Activated naive CD8-positive, alpha-beta T cell treated with anti-CD3 and anti-CD28 coated beads, Interleukin-2, amount 10 ng/mL, durations not matched to agents 7 days and 5 days (primary cell): ENCODE measurements at places on chromosomes 1 and 21.
A peak's percentile ranks its signal among the peaks of the same experiment; 100 is the strongest.

GRCh38 chr1:84245563-84245962, 55.9 kb upstream of the SAMD13 start:
- DNase-seq: no peak

GRCh38 chr1:8782001-8782620, 35.3 kb downstream of the RERE start:
- no peak for DNase-seq

DNA sequence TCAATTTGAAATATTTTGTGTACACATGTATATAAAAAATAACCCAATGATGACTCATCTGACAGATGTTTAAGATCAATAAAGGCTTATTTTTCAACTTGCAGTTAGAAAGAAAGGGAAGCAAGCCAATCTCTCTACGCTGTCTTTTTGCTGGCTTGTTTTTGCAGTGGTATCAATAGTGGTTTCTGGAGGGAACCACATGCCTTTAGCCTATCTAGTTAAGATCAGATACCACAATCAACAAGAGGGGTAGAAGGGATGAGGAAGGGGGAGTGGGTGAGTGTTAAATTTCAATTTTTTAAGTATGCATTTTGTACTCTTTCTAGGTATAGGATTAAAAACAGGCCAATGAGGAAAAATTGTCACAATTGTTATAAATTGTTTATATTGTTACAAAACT, 276.2 kb downstream of the KCNH1 start:
- no peak for DNase-seq

DNA sequence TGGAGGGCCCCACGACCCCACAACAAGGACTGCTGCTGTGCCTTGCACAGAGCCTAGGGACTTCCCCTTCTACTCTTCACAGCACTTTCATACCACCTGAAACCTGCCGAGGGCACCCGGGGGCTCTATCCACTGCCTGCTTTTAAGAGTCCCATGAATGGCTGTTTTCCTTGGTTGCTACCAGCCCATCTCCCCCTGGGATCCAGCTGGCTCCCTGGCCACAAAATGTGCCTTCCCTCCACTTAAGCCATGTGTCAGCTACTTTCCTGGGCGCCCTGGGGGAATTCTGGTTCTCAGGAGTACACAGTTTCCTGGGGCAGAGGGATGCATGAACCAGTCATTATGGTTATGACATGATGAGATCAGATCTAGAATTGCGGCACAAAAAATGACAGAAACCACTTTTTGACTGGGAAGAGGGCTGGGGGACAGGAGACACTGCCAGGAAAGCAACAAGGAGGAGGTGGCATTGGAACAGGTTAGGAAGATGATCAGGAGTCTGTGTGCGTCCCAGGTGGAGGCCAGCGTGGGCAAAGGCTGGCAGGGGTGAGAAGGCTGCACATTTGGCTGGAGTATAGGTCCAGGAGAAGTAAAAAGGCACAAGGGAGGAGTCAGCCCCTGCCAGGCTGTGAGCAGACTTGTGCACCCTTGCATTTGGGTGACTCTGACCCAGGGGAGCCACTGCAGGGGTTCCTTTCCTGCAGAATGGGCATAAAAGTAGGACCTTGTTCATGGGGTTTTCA, 3.2 kb upstream of the TNFRSF8 start:
- DNase-seq: no peak

DNA sequence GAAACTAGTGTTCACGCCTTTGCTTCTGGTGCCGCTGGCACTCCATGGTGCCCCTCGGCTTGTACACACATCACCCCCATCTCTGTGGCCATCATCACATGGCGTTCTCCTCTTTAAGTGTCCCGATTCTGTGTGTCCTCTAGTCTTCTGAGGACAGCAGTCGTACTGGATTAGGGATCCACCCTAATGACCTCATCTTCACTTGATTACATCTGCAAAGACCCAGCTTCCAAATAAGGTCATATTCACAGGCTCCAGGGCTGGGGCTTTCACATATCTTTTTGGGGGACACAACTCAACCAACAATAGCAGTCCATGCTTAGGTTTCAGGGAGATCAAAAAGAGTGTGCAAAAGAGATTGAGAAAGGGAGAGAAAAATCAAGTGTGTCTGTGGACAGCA, 64.9 kb downstream of the HLCS start:
- DNase-seq: no peak

DNA sequence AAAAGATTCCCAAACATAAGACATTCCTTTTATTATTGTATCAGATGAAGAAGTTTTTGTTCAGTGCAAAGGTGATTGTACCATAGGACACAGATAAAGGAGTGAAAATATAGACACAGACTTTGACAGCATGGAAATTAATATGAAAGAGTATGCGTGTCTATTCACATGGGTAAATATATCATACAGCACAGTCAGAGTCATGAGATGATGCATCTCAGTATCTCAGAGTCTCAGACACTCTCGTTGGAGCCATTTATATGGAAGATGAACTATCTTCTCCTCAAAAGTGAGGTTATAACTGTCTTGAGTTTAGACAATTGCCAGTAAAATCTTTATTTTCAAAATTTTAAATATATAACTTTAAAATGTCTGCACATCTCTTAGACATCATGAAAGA, 158.4 kb upstream of the C8B start:
- no peak for DNase-seq

GRCh38 chr1:183272390-183272848, 86.4 kb downstream of the LAMC2 start:
- no peak for DNase-seq

DNA sequence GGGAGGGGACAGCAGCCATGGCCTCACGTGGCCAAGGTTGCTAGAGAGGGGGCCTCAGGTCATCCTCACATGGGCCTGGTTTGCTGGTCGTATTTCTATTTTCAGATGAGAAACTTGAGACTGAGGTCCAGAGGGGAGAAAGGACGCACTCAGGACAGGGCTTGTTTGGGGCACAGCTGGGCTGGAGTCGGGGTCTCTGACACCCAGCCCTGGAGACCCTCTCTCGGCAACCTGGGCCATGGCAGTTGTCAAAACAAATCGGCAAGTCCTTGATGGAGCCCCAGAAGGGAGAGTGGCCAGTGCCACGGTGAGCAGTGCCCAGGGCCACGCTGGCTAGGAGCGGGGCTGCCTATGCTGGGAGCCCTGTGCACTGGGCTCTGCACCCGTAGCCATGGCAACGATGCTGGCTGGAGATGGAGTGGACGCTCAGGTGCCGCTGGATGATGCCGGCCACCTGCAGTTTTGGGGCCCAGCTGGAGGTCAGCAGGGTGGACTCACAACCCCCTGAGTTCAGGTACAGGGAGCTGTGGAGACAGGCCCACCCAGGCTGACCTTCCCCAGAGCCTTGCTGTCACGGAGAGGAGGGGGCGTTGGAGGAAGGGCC, 11.1 kb downstream of the LRRC3 start:
- DNase-seq: no peak

DNA sequence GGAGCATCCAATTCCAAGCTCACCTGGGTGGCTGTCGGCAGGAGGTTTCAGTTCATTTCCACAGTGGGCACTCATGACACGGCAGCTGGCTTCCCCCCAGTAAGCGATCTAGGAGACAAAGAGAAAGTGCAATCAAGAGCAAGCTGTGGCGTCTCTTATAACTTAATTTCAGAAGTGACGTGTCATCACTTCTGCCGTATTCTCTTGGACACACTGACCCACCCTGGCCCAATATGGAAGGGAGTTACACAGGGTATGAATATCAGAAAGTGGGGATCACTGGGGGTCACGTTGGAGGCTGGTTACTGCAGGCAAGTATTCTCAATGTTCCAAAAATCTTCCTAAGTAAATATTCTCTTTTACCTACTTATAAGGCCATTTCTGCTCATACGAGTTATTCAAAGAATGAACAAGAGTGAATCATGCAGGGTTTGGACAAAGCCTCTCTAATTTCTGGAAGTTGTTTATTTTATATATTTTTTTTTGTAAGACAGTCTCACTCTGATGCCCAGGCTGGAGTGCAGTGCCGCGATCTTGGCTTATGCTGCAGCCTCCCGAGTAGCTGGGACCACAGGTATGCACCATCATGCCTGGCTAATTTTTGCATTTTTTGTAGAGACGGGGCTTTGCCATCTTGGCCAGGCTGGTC, 46.5 kb upstream of the GREM2 start:
- DNase-seq: no peak

- DNase-seq: no peak
These were observed 5.6 kb downstream of the AK4 start for GRCh38 chr1:65153635-65154034.

- DNase-seq: no peak
These were observed 40.1 kb upstream of the MYSM1 start for GRCh38 chr1:58739856-58740466.

- no peak for DNase-seq
These were observed 24.8 kb upstream of the NMNAT2 start for GRCh38 chr1:183443011-183443410.

GRCh38 chr1:207825719-207826556, 74.1 kb downstream of the CD46 start:
- peak; percentile 73 for DNase-seq

- no peak for DNase-seq
These were observed 4.0 kb downstream of the ZBTB7B start for GRCh38 chr1:155006601-155007101.

DNA sequence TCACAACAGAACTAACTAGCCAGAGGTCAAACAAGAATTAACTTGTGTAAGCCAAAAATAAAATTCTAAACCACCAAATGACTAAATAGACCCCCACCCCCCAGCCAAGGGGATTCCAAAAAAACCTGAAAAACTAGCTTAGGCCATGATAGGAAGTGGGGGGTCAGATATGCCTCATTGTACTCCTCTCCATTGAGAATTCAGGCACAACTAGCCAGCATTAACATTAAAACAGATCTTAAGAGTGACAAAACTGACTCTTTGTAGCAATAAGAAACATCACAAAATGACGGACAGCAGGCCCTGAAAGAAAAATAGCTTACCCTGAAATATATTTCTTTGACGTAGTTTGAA, 103.0 kb upstream of the ETV3 start:
- no peak for DNase-seq

GRCh38 chr1:22056936-22057335, 4.4 kb downstream of the CDC42 start:
- no peak for DNase-seq

GRCh38 chr1:161190962-161191521, 7.8 kb downstream of the ADAMTS4 start:
- no peak for DNase-seq

DNA sequence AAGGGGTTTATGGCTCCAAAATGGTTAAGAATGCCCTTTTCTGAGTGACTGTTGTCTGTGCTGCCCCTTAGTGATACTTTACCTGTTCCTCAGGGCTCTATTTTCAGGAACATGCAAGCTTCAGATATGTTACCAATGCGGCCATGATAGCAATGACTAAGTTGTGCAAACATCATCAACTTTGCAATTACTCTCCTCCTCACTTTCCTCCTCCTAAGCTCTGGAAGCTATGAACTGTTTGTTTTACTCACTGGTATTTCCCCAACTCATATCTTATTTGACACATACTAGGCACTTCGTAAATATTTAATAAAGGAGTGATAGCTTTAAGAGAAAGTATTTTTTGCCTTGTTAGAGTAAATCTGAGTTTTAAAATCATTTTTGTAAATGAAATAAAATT, 53.8 kb downstream of the RWDD3 start:
- DNase-seq: no peak

GRCh38 chr1:114157275-114157660, 3.6 kb upstream of the SYT6 start:
- DNase-seq: no peak

GRCh38 chr1:1310476-1311053, 2.2 kb downstream of the PUSL1 start:
- DNase-seq: no peak

GRCh38 chr1:181148636-181149035, 60.1 kb downstream of the IER5 start:
- DNase-seq: no peak

DNA sequence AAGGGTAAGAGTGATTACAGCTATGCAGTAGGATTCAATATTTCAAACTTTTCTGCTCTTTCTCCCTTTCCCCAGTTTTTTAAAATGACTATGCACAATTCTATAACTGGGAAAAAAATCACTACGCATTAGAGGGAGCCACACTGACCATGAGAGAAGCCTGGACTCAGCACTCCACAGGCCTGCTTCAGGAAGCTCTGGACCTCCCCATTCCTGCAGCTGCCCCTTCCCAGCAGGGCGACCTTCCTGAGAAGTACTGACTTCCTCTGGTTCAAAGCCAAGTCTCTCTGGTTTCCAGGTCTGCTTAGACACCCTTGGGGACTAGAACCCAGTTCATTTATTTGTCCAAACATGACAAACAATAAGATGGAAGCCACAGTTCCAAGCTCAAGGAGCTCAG, 42.0 kb upstream of the CLSTN1 start:
- DNase-seq: no peak

GRCh38 chr1:112904071-112904830, 51.7 kb downstream of the SLC16A1 start:
- no peak for DNase-seq

DNA sequence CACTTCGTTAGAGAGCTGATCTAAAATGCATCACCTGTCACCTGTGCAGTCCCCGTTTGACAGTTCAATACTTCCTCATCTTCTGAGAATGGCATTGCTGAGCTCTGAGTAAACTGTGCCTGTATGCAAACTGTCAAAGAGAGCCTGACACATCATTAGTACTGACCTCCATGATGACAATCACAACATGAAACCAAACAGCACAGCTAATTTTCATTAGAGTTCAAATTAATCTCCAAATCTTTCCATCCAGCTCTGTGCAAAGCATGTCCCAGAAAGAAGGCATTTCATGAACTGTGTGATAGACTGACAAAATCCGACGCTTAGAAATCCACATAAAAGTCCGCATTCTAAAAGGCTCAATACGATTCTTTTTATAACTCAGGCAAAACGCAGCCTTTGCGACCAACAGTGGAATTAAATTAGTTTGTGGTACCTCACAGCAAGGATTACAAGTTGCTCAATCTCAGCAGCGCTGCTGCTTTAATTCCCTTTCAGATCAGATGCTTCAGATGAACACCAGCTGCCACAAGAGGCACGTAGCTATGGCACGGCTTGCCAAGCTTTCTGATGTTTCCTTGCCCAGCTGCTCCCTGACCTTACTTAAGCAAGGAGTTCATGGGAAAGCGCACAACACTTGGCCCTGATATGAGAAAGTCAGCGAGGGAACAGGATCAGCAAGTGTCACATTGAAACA, 765.5 kb upstream of the PRMT6 start:
- DNase-seq: no peak

GRCh38 chr21:44063151-44063912, 43.9 kb upstream of the PWP2 start:
- no peak for DNase-seq

DNA sequence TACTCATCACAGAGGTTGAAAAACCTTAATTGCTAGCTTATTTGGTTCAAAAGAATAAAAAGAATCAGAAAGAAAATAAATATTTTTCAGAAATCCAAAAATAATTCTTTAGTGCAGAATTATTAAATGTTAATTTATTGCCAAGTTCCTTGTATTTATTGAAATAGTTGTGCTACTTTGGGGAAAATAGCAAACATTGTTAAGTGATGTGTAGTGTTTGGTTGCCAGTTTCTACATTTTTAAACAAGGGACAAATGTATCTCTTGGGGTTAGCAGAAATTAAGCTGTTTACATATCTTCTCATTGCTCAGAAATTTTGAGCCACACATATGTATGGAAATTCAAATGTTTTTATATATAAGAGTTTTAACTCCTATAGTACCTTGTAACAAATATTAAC, 775.0 kb downstream of the USP25 start:
- no peak for DNase-seq

- DNase-seq: no peak
These were observed 163.6 kb downstream of the ST6GALNAC3 start for GRCh38 chr1:76238094-76238628.
